CD4-positive, alpha-beta T cell treated with Interferon gamma for 1 hour (primary cell): ENCODE measurements at places on chromosomes 12 and 14.

DNA sequence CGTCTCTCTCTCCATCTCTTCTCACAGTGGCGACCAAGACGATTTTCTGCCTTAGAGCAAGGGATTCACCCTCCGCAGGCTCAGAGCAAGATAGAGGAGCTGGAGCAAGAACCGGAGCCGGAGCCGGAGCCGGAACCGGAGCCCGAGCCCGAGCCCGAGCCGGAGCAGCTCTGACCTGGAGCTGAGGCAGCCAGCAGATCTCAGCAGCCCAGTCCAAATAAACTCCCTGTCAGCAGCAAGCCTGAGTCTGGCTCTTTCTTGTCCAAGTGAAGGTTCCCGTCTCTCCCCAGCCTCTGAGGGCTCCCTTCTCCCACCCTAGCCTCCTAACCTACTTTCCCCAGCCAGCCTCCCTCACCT lies 5.9 kb downstream of the LAG3 start:
- no peak for DNase-seq

DNA sequence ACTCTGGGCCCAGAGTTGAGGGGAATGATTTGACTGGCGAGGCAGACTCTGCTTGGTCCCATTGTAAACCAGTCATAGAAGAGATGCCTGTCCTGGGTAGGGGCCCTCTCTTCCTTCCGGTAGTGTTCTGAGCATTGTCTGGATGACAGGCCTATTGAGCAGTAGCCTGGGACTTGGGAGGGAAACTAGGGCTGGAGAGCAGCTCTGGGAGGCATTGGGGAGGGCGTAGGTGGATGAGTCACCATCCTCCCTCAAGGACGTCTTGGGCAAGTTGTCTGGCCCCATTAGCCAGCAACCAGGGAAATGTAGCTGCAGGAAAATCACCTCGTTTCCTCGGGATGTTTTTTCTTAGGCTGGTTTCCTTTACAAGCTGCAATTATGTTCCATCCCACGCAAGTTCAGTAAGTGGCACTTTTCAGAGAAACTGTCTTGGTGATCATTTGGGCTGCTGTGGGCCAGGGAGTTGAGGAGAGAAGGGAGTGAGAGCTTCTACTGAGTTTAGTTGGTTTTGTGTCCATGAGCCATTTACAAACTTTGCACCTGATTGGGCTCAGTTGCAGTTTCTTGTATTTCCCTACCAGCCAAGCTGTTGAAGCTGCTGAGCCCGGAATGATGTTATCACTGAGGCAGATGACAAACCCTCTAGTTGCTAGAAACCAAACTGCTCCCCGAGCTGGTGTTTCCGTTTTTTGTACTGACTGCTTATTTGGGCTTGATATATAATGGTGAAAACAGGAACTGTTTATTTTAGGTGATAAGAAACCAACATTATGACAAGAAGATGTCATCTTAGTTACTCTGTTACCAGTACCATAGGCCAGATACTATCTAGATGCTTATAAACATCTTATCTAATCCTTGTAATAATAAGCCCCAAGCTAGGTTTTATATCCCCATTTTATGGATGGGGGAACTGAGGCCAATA lies 147.6 kb downstream of the CHST11 start:
- DNase-seq = peak; percentile 66

GRCh38 chr14:98374136-98374535 lies 897.9 kb downstream of the BCL11B start:
- DNase-seq = no peak

DNA sequence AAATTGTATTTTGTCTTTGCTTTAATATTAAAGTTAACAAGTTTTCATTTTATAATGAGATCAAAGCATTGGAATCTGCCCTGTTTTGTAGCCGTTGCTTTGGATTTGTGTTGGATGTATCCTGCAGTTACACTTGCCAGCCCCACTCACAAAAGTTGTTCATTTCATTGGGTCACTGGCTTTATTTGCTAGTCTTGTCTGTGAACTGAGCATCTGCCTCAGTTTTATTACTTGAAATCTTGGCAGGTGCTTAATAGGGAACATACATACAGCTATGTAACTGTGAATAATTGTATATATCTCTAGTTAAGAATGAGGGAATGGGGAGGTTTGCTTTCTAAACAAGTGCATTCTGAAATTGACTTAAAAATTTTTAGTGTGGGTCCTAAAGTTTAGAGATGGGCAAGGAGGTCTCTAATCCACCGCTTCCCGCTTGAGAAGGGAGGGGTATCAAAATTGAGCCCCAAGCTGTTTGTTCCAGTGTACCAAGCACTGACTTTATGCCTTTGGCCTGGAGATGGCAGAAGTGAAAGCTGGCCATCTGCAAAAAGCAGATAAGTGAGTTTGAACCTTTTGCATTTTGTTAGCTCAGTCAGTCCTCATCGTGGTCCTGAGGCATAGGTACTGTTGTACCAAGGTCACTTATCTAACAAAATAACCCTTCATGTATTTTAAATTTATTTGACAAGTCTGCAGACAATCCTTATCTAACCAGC lies 9.3 kb downstream of the EIF5 start:
- DNase-seq = no peak

- DNase-seq = no peak
Measured at GRCh38 chr12:49979791-49980190, 7.0 kb downstream of the AQP6 start.

- no peak for DNase-seq
Measured at GRCh38 chr14:101628975-101629374, 67.7 kb downstream of the DIO3 start.

- no peak for DNase-seq
Measured at GRCh38 chr14:100058777-100059437, 6.3 kb upstream of the EVL start.

- DNase-seq = no peak
Measured at GRCh38 chr14:93858896-93859295, 68.2 kb upstream of the FAM181A start.
